PC-9 (cell line): ENCODE measurements at places on chromosomes 4 and X. TPM values are rescaled to one million over a fixed set of nuclear protein-coding genes. Genes with fewer than 3 reads are reported as not detected.

Gene TNIP3
- total RNA-seq = 0.63 and 1.2 TPM in 2 replicates

Gene ARFIP1
- total RNA-seq = 37.4 and 38.4 TPM in 2 replicates

DNA sequence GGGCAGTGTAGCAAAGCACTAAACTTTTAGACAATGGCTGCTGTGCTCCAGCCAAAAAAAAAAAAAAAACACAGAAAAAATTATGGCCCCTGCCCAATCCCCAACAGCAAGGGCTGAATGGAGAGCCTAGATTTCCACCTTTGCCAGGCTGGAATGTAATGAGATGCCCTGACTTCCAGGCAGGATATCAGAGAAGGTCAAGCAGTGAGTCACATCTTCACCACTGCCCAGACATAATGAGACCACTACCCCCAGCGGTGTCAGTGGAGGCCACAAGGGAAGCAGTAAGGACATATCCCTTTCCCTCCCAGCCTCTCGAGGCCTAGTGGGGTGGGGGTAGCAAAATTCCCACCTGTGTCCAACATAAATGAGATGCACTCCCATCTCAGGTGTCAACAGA, 216.3 kb upstream of the LEF1 start:
- DNase-seq = no peak

- DNase-seq = no peak
Observed at GRCh38 chr4:5755161-5755560, 44.2 kb downstream of the EVC start.

DNA sequence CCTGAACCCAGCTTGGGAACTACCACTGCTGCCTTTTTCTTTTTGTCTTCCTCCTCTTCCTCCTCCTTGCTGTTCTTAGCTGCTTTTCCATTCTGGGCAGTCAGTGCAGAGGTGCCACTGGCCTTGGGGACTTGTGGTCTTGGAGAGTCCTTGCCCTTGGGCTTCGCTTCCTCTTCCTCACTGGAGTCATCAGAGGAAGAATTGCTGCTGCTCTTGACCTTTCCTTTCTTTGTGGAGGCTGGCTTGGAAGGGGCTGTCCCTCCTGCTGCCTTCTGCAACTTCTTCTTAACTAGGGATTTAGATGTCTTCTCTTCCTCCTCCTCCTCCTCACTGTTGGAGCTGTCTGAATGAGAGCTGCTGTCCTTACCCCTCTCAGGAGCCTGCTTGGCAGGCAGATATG, 53.2 kb downstream of the FAM9B start:
- DNase-seq = no peak

Gene PNMA3
- not detected in 2 replicates for total RNA-seq

GRCh38 chrX:112696481-112696880, 16.7 kb upstream of the LHFPL1 start:
- no peak for DNase-seq

DNA sequence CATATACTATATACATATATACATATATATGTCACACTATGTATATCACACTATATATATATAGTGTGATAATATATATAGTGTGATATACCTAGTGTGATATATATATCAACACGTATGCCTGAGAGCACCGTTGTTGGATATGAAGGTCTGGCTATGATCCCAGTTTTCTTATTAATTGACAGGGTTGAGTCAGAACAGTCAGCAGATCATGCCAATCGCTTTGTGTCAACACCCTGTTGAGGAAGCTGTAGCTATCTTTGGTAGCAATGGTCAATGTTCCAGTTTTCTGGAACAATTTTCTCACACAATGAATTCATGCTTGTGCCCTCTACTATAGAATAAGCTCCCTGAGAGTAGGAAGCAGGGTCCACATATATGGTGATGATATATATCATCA, 496.0 kb upstream of the AGA start:
- DNase-seq = no peak

Gene RTL9
- 0.79 TPM in 1 of 2 replicates, not detected in the other for total RNA-seq

Gene ANK2
- 0.61 and 1.6 TPM in 2 replicates for total RNA-seq

- DNase-seq = no peak
Observed at GRCh38 chr4:25128671-25129070, 31.6 kb downstream of the SEPSECS start.

GRCh38 chr4:163649557-163650091, 155.1 kb downstream of the TMA16 start:
- DNase-seq = no peak

GRCh38 chr4:121272526-121272925, 108.3 kb downstream of the QRFPR start:
- peak; percentile 20 for DNase-seq

Gene MAGEA6
- 116 and 122 TPM in 2 replicates for total RNA-seq

- peak; percentile 49 for DNase-seq
Observed at GRCh38 chrX:1468250-1468772, 15.6 kb upstream of the ASMTL start.

Gene GUCY1A1
- 0.17 and 0.43 TPM in 2 replicates for total RNA-seq

DNA sequence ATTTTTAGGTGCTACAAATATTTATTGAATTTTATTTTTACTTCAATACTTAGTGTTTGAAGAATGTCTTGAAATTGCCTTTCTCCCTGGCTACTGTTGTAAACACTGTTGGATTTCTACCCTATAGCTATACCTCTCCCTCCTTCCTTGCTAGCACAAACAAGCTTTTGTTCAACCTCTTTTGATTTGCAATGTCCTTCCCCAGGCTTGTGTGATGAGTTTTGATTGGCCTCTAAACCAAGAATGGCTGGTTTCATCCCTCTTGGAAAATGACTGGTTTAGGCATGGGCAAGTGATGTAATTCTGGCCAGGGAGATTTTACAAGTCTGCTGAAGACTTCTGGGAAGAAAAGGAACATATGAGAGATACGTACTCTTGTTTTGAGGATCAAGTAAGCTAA, 25.3 kb upstream of the SLITRK2 start:
- DNase-seq = no peak

- no peak for DNase-seq
Observed at GRCh38 chr4:145155268-145155870, 25.0 kb downstream of the OTUD4 start.

GRCh38 chr4:174580597-174580996, 58.3 kb upstream of the HPGD start:
- DNase-seq = no peak

Gene SCML2
- total RNA-seq = 0.53 and 0.92 TPM in 2 replicates

DNA sequence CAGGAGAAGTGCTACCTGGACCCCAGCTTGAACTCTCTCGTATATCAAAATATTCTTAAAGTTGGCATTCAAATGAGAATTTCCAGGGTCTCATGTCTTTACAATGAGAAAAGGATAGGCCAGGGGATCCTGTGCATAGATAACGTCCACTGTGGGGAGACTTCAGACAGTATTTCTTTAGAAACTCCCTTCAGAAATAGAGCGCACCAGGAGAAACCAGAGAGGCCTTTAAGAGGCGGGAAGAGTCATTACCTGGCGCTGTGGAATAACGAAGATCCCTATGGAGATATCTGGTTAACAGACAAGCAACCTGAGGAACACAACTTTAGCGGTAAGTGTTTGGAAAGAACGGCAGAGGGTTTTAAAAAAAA, 600 bp downstream of the RADX start:
- no peak for DNase-seq

GRCh38 chr4:179747218-179747910, 2305.1 kb upstream of the AGA start:
- no peak for DNase-seq

DNA sequence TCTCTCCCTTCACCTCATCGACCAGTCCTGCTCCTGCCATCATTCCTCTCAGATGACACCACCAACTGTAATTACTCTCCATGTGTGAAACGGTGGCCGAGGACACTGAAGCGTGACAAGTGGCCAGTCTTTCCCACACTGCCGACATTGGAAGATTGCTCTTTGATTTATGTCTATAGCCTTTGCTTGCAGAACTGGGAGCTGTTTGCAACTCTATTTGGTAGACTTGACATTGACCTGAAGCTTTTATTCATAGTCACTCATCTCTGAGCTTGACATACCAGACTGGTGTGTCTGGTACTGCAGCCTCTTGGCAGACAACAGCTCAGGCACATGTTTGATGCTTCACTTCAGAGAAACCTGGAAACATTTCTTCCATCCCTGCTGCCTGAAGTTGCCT, 121.8 kb upstream of the GALNT7 start:
- DNase-seq = no peak
